Stimulated activated naive CD8-positive, alpha-beta T cell treated with anti-CD3 and anti-CD28 coated beads, Interleukin-15, Interleukin-2, amounts not matched to agents 100 U/mL and 50 U/mL, for 24 hours (primary cell): ENCODE measurements at places on chromosomes 6 and 20.

DNA sequence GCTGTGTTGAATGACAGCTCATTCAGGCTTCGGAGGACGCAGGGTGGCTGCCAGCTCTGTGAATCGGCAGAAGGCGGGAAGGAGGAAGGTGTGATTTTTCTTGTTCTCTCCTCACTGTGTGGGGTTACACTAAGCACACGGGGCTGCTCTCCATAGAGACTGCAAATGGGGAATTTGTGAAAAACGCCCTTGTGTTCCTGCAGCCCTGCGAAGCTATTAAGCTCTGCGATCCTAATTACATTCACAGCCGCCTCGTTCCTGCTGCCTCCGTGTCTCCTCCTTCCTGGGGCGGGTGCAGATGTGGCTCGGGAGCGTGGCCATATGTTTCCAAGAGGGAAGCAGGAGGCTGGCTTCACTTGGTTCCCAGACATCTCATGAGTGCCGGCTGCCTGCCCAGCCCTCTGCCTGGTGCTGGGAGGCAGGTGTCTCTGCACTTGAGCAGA lies 124.0 kb downstream of the TOX2 start:
- no peak for DNase-seq

DNA sequence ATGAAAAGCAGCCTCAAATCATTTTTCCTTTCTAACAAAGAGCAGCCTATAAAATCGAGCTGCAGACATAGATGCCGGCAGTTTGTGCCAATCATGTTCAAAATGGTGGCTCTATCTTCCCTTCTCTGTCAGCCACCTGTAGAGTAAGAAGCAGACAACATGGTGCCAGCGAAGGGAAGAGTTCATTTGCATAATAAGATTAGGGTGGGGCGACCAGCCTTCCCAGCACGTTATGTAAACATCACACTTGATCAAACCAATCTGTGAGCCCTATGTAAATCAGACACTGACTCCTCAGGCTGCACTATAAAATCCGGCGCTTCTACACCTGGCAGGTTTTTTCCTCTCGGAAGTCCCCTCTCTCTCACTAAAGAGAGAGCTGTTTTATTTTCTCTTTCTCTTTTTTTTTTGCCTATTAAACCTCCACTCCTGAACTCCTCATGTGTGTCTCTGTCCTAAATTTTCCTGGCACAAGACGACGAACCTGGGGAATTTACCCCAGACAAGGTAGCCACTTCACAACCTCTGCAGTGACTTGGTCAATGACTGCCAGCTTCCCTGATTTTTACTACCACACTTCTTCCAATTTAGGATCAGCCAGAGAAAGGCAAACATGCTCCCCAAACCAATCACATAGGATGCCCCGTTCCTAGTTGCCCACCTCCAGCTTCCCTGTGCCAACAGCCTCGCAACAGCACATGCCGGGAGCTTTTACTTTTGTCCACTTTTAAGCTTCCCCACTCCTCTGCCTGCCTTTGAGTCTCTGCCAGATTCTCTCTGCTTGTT lies 12.9 kb downstream of the TPMT start:
- DNase-seq = no peak

GRCh38 chr20:46573234-46573633 lies 22.8 kb upstream of the OCSTAMP start:
- no peak for DNase-seq

- peak; percentile 42 for DNase-seq
Measured at GRCh38 chr6:42010185-42010891, 40.0 kb upstream of the TAF8 start.

DNA sequence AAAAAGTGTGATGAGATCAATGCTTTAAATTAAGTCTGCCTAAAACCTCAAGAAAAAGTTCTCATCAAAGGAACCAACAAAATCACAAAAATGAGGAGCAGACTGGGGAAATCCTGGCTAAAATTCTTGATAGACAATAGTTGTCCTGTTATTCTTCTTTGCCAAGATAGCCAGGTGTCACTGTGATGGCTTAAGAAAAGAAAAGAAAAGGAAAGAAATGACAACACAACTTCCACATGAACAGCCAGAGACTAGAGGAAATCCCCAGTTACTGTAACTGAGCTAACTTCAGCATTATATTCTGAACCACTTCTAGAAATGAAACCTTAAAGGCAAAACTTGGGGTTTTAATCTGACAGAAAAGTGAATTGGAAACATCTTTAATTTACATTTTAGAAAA lies 129.6 kb downstream of the CD24 start:
- DNase-seq = no peak
